ENCODE measurements at places on chromosomes 3 and 15.

- DNase-seq = no peak
Measured at GRCh38 chr3:157384491-157384890, 52.2 kb upstream of the PTX3 start.

DNA sequence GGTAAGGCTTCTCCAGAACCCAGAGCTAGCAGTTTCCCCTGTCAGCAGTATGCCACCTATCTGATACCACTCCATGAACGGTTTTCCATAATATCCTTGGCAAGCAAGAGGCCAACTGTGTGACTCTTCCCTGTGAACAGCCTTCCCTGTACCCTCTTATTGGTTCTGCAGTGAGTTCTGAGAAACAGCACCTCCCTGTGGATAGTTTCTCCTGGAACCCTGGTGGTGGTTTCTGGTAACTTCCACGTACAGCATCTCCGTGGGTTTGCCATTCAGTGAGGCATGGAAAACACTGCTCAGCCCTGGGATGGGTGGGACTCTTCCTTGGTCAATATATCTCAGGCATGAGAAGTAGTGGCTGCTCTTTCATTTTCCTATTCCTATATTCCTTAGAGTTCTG, 19.4 kb upstream of the SERPINI2 start:
- no peak for DNase-seq

- no peak for DNase-seq
Measured at GRCh38 chr3:82030916-82031315, 269.5 kb upstream of the GBE1 start.

DNA sequence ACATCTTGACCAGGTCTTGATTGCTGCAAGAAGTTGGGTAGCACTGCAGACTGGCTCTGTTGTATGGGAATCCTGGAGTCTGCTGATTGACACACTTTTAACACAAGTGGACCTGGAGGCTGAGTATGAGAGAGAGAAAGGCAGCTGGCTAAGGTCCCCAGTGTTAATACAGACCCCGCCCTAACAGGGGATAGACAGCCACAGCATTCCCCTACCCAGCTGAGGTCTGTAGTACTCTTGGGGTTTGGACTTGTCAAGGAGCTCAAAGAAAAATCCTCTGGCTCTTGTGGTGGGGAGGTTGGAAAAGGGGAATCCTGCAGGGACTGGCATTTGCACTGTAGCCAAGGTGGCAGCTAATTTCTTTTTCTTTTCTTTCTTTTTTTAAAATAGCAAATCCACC, 192.7 kb downstream of the ZNF621 start:
- DNase-seq = no peak

GRCh38 chr3:34012102-34012461, 213.7 kb downstream of the PDCD6IP start:
- DNase-seq = no peak

DNA sequence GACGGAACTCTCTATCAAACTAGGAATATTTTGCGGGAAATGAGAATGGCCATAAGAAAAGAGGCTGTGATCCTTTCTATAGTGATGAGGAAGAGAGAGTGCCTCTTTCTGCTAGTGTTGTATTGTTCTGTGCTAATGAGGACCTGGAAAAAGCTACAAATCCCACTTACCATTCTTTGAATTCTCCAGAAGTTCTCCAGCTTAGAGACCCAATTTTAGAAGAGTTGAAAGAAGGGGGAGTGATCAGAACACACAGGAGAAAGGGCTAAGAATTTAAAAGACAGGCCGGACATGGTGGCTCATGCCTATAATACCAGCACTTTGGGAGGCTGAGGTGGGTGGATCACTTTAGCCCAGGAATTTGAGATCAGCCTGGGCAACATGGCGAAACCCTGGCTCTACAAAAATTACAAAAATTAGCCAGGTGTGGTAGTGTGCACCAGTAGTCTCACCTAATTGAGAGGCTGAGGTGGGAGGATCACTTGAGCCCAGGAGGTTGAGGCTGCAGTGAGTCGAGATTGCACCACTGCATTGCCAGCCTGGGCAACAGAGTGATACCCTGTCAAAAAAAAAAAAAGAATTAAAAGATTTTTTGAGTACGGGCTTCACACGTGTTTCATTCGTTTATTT, 126.9 kb downstream of the IQCH start:
- no peak for DNase-seq

- no peak for DNase-seq
Measured at GRCh38 chr3:140748903-140749302, 71.0 kb downstream of the TRIM42 start.

DNA sequence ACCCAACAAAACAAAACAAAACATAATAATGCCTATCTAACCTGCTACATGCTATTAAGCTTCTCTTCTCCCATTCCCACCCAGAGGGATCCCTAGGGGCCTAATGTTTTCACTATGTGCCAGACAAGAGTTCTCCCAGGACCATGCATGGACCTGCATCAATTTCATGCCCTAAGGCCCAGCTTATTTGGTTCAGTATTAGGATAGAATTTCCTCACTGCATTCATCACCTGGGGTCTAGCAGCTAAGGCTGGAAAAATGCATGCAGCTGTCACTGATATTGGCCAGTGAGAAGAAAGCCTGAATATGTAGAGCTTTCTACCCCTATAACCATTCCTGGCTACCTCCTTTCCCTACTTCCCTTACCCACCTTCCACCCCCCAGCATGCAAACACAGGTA, 2.0 kb upstream of the HCLS1 start:
- DNase-seq = no peak

DNA sequence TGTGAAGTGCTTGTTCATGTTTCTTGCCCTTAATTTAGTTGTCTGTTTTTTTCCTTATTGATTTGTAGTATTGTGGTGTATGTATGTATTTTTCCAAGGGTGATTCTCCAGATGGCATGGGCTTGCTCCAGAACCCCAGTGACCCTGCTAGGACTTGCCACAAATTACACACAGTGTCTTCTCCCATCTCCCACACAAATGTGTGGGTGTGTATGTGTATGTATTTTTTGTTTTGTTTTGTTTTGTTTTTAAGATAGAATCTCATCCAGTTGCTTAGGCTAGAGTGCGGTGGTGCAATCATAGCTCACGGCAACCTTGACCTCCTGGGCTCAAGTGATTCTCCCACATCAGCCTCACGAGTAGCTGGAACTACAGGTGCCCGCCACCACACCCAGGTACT, 36.2 kb upstream of the ARID3B start:
- no peak for DNase-seq

DNA sequence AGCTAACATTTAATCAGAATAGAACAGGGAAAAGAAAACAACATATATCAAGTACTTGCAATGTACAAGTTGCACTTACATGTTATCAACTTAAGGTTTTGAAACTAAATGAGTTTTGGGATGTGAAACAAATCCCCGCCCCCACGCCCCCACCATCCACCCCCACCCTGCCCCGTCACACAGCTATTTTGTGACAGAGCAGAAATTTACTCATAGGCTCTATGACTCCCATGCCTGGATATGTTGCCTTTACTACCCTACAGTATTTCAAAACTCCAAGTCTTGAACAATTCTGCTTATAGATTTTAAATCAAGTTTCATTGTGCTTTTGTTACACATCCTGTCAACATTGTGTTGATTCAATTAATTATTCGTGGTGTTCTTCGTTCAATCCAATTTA, 18.1 kb upstream of the IL1RAP start:
- no peak for DNase-seq

All from CD4-positive, alpha-beta memory T cell (primary cell).